Activated T-cell treated with anti-CD3 and anti-CD28 coated beads, Interleukin-2, amount 50 U/mL, for 72 hours (primary cell): ENCODE measurements at places on chromosomes 12 and 14. TPM values are rescaled to one million over a fixed set of nuclear protein-coding genes. Genes with fewer than 3 reads are reported as not detected.
A peak's percentile ranks its signal among the peaks of the same experiment; 100 is the strongest.

Gene HCAR1
- total RNA-seq, result 0.34 TPM

DNA sequence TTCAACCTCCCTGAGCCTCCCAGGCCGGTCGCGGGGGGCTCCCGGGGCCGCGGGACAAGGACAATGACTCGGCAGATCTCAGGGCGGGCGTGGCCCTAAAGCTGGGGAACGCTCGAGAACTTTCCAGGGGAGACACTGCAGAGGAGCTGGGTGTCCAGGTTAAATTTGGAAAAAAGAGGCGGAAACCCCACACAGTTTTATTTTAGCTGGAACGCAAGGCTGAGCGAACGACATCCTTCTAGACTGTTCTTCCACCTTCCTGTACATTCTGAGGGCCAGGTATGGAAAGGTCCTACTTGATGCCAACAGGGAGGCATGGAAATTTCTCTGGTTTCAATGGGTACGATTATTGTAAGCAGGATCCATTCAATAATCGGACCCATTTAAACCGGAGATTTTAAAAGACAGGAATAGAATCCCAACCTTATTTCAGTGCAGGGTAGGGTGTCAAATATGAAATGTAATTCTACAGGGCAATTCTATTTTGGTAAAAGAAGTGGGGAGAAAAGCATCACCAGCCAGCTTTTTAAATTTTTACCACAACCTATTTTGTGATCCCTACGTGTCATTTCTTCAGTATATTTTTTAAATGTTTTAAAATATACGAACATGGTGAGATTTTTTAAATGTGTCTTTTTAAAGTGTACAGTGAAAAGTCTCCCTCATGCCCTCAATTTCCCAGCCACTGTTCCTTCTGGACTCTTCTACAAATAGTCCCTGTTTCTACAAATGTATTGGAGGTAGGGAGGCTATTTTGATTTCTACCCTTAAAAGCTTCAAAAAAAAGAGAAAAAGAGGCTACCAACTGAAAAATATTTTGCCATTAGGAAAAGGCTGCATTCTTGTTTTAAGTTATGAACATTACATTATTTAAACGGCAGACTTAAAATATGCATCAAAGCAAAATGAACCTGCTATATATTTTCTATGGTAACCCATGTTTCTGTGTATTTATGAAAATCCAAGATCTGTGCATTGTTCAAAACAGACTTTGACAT is 1.1 kb upstream of the UBC start:
- H3K4me3 ChIP-seq, result peak overlapping the region; percentile 92
- peaks cover 33% of the 10 kb centered on the region for H3K36me3 ChIP-seq
- no peaks in the 10 kb centered on the region for H3K27me3 ChIP-seq
- DNase-seq, result no peak
- peak overlapping the region; percentile 100 for H3K27ac ChIP-seq

Gene CDKN1B
- total RNA-seq, result 54.2 TPM

DNA sequence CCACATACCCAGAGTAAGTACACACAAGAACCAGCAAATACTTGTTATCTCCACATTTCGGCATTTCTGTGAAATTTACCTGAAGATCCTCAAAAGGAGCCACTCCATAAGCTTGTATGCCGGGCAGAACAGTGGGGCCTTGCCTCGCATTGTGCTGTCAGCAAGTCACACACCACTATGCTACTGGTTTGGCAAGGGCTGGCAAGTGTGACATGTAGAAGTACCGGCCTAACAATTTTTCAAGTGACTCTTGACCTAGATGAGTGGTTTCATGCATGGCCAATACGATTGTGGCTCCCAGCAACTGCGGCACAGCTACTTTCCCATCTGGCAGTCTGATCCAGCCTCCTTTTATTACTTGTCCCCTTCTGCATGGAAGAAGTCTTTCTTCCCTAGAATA is 69.8 kb downstream of the GAS2L3 start:
- no peaks in the 10 kb centered on the region for H3K27me3 ChIP-seq
- H3K4me3 ChIP-seq, result no peak overlapping the region
- H3K4me1 ChIP-seq, result no peaks in the 10 kb centered on the region
- H3K36me3 ChIP-seq, result no peaks in the 10 kb centered on the region
- DNase-seq, result no peak

GRCh38 chr14:32319368-32320049 is 9.6 kb upstream of the AKAP6 start:
- H3K27ac ChIP-seq, result no peak overlapping the region
- DNase-seq, result no peak
- no peaks in the 10 kb centered on the region for H3K4me1 ChIP-seq
- H3K27me3 ChIP-seq, result no peaks in the 10 kb centered on the region
- H3K36me3 ChIP-seq, result no peaks in the 10 kb centered on the region
- no peak overlapping the region for H3K4me3 ChIP-seq

GRCh38 chr12:85759091-85759490 is 77.1 kb downstream of the RASSF9 start:
- H3K4me3 ChIP-seq, result no peak overlapping the region
- H3K36me3 ChIP-seq, result no peaks in the 10 kb centered on the region
- no peaks in the 10 kb centered on the region for H3K4me1 ChIP-seq
- H3K27ac ChIP-seq, result no peak overlapping the region
- no peaks in the 10 kb centered on the region for H3K27me3 ChIP-seq
- no peak for DNase-seq

DNA sequence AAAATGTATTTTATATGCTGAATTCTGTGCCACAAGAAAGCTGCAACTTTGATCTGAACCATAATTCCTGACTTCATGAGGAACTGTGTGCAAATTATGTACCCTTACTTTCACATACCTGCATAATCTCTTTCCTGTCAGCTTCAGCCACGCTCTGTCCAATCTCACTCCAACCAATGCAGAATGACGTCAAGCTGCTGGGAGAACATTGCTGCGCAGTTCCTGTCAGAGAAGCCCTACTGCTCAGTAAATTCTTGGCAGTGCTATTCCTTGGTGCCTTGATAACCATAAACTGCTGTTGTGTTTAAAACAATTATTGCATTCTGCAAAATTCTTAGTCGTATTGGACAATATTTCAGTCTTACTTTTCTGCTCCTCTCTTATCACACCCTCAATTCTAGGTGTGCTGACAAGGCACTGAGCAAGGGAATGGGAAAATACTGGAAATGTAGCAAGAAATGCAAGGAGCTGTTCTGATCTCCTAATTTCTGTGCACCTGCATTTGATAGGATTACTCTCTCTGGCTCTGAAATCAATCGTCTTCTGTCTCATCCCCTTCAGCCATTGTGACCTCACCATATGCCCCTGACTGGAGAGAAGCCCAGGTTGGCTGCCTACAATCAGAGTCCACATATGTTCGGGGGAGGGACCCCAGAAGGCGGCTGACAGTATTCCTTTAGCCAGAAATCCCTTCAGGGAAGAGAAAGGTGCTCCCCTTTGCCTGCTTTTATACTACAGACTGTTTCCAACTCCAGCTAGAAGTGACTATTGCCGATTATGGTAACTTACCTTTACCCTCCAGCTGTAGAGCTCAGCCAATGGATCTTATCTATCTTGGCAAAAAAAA is 274.9 kb upstream of the NOVA1 start:
- H3K36me3 ChIP-seq, result no peaks in the 10 kb centered on the region
- no peaks in the 10 kb centered on the region for H3K4me1 ChIP-seq
- H3K27ac ChIP-seq, result no peak overlapping the region
- H3K4me3 ChIP-seq, result no peak overlapping the region
- H3K27me3 ChIP-seq, result no peaks in the 10 kb centered on the region

GRCh38 chr14:32818581-32818980 is 120.1 kb upstream of the NPAS3 start:
- no peak overlapping the region for H3K4me3 ChIP-seq
- H3K27me3 ChIP-seq, result no peaks in the 10 kb centered on the region
- no peak overlapping the region for H3K27ac ChIP-seq
- H3K4me1 ChIP-seq, result no peaks in the 10 kb centered on the region
- no peak for DNase-seq

GRCh38 chr12:98635657-98636323 is 8.8 kb downstream of the IKBIP start:
- H3K27me3 ChIP-seq, result no peaks in the 10 kb centered on the region
- no peak for DNase-seq
- peaks cover 20% of the 10 kb centered on the region for H3K4me1 ChIP-seq
- H3K36me3 ChIP-seq, result no peaks in the 10 kb centered on the region

DNA sequence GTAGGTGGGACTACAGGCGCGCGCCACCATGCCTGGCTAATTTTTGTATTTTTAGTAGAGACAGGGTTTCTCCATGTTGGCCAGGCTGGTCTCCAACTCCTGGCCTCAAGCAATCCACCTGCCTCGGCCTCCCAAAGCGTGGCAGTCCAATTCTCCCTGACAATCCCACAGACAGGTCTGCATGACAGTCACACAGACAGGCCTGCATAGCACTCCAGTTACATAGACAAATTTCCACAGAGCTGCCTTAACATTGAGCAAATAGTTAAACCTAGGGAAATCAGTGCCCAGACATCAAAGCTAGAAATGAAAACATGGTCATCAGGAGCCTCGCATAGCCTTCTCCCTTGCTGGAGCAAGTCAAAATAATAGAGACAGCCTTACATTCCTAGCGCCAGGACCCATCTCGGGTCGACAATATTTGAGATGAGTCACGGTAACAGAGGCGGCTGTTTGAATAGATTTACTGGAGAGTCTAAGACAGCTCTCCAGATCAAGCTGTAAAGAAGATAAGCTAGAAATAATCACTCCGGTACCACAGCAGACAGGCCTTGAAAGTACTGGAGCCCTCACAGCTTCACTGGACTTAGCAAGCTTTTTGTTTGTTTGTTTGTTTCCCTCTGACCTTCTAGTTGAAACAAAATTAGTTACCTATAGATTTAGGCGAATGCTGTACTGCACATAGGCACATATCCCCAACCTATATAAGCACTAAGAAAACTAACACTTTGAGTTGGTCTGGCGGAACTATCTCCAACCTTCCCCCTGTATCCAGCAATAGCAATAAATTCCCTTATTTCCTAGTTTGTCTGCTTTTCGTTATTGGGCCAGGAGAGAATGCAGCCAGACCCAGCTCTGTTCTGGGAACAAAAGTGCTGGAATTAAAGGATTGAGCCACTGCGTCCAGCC is 23.8 kb upstream of the PYROXD1 start:
- H3K36me3 ChIP-seq, result no peaks in the 10 kb centered on the region
- H3K4me3 ChIP-seq, result no peak overlapping the region
- peaks cover 16% of the 10 kb centered on the region for H3K27me3 ChIP-seq
- H3K4me1 ChIP-seq, result no peaks in the 10 kb centered on the region
- H3K27ac ChIP-seq, result no peak overlapping the region
- no peak for DNase-seq

DNA sequence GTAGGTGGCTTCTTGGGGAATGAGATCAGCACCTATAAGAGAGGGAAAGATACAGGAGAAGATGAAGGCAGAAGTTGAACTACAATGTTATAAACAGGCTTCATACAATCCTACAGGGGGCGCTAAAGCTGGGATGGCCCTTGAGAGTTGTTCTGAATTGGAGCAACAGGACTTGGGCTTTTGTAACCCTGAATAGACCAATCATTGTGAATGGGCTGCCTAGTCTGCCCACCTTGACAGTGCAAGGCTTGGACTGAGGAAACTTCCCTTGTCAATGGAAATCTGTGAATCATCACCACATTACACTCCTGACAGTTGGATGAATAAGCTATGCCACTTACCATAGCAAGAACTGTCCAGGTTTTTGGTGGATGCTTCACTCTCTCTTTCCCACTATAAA is 306.1 kb downstream of the KCNC2 start:
- H3K4me3 ChIP-seq, result no peak overlapping the region
- no peak for DNase-seq
- no peak overlapping the region for H3K27ac ChIP-seq
- H3K36me3 ChIP-seq, result no peaks in the 10 kb centered on the region
- H3K27me3 ChIP-seq, result no peaks in the 10 kb centered on the region

DNA sequence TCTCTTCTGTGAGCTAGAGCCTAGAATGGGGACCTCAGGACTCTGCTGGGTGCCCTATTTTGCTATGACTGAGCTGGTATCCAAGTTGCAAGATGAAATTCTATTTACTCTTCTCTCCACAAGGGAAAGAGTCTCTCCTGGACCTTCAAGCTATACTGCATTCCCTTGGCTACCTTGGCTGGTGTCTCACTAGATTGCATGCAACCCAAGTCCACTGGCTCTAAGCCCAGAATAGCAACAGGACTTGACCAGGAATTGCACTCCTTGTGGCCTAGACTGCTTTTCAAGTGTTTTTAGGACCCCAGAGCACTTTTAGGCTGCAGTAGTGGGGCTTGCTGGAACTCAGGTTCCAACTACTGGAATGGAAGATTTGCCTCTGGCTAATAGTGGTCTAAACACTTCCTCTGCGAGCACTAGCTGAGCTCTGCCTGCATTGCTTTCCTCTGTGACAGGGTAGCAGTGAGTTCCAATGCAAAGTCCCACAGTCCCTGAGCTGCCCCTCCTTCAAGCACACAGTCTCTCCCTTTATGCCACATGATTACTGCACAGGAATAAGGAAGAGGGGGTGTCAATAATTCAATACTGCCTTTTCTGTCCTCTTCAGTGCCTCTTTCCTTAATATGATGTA is 1009.1 kb upstream of the FLRT2 start:
- no peaks in the 10 kb centered on the region for H3K27me3 ChIP-seq
- H3K4me3 ChIP-seq, result no peak overlapping the region
- H3K36me3 ChIP-seq, result peaks cover 2% of the 10 kb centered on the region
- DNase-seq, result no peak
- H3K4me1 ChIP-seq, result no peaks in the 10 kb centered on the region

- H3K4me1 ChIP-seq, result peaks cover 90% of the 10 kb centered on the region
- no peaks in the 10 kb centered on the region for H3K27me3 ChIP-seq
- peak overlapping the region; percentile 88 for H3K27ac ChIP-seq
- no peaks in the 10 kb centered on the region for H3K36me3 ChIP-seq
- no peak for DNase-seq
These were observed 35.6 kb downstream of the CCDC88C start for GRCh38 chr14:91381801-91382670.

GRCh38 chr12:107079172-107080011 is 14.0 kb downstream of the CRY1 start:
- no peak overlapping the region for H3K4me3 ChIP-seq
- peaks cover 12% of the 10 kb centered on the region for H3K36me3 ChIP-seq
- H3K4me1 ChIP-seq, result peaks cover 7% of the 10 kb centered on the region

DNA sequence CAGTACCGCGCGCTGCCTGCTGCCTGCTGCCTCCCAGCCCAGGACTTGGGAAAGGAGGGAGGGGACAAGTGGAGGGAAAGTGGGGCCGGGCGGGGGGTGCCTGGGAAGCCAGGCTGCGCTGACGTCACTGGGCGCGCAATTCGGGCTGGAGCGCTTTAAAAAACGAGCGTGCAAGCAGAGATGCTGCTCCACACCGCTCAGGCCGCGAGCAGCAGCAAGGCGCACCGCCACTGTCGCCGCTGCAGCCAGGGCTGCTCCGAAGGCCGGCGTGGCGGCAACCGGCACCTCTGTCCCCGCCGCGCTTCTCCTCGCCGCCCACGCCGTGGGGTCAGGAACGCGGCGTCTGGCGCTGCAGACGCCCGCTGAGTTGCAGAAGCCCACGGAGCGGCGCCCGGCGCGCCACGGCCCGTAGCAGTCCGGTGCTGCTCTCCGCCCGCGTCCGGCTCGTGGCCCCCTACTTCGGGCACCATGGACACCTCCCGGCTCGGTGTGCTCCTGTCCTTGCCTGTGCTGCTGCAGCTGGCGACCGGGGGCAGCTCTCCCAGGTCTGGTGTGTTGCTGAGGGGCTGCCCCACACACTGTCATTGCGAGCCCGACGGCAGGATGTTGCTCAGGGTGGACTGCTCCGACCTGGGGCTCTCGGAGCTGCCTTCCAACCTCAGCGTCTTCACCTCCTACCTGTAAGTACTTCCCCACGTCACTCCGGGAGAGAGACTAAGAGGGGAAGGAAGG is at the start of gene LGR5:
TSS of gene LGR5 (plus strand) at position 186 of the 732 bp plus-strand sequence. CDS start at position 469, 283 bp downstream.
- peaks cover 75% of the 10 kb centered on the region for H3K27me3 ChIP-seq
- H3K4me3 ChIP-seq, result peak within 1 kb of the TSS; percentile 93
- peaks cover 5% of the 10 kb centered on the region for H3K36me3 ChIP-seq
- peaks cover 23% of the 10 kb centered on the region for H3K4me1 ChIP-seq
- no peak within 1 kb of the TSS for H3K27ac ChIP-seq

GRCh38 chr12:60174476-60174875 is 578.6 kb downstream of the SLC16A7 start:
- no peaks in the 10 kb centered on the region for H3K4me1 ChIP-seq
- H3K27me3 ChIP-seq, result no peaks in the 10 kb centered on the region
- H3K36me3 ChIP-seq, result no peaks in the 10 kb centered on the region
- no peak overlapping the region for H3K4me3 ChIP-seq
- no peak overlapping the region for H3K27ac ChIP-seq
